NCI-H1048 (cell line): ENCODE measurements at places on chromosomes 11 and 22.

- DNase-seq = no peak
Observed at GRCh38 chr22:24437741-24438328, 10.4 kb downstream of the ADORA2A start.

GRCh38 chr11:95108671-95109551 lies 19.3 kb downstream of the ENDOD1 start:
- no peak for DNase-seq

DNA sequence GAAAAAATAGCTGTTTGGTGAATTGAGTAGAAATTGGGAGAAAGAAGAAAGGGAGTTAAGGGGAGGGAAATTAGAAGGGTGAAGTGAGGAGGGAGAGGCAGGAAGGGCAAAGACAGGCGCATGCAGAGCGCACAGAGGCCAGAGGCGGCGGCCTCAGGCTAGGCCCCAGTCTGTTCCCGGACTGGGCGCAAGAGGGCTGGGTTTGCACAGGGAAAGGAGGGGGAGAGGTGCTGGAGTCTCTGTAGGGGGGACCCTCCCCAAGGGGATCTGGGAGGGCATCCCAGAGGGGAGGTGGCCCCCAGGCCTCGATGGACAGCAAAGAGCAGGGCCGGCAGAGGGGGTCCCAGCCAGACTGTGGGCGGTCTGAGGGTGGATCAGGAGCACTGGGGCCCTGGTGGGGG lies 1.3 kb upstream of the FLRT1 start:
- DNase-seq = no peak

GRCh38 chr11:80595011-80595410 lies 1154.2 kb upstream of the TENM4 start:
- DNase-seq = no peak

DNA sequence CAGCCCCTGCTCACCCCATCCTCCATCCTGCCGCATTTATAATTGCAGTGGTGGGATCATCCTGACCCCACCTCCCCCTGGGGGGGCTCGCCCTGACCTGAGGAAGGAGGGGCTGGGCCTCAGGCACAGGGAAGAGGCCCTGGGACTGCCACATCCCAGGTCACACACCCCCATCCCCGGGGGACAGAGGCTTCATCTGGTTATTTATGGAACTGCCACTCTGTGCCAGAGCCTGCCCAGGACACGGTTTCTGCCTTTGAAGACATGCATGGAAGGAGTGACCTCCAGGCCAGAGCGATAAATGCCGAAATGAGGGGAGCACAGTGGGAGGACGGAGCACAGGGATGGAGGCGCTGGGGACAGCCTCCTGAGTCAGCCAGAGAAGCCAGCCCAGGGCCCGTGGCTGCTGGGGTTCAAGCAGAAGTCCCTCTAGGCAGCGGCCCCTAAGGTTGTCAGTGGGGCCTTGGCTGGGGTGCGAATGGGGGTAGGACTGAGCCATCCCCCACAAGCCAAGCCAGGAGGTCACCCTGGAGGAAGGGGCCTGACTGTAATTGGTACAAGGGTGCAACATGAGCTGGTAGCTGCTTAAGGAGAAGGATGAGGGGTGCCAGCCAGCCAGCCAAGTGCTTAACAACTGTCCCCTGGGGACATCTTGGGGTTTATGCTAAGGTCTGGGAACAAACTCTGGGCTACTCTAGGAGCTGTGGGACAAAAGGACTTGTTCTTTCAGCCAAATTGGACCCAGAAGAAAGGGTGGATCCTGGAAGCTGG lies 51.4 kb upstream of the SHISAL1 start:
- DNase-seq = no peak

- no peak for DNase-seq
Observed at GRCh38 chr11:126231725-126232459, 20.3 kb downstream of the FAM118B start.

DNA sequence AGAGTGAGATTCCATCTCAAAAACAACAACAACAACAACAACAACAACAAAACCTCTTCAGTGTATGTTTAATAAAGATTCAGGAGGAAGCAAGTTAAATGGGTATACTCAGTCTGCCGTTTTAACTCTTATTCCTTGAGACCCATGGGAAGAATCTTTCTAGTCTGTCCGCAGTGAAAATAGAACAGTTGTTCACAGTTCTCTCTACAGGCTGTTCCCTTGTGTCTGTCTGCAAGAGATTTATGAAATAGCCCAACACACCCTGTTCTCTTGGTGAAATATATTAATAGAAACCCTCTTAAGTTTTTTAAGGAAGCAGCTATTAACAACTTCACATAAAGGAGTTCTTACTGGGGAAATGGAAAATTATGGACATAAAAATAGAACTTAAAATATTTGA lies 682.2 kb upstream of the RAG2 start:
- DNase-seq = no peak

- DNase-seq = no peak
Observed at GRCh38 chr11:121839781-121840180, 276.2 kb downstream of the BLID start.

- DNase-seq = no peak
Observed at GRCh38 chr11:60389279-60389910, 6.9 kb upstream of the MS4A14 start.

- no peak for DNase-seq
Observed at GRCh38 chr11:114607753-114608459, 12.3 kb upstream of the NXPE4 start.

DNA sequence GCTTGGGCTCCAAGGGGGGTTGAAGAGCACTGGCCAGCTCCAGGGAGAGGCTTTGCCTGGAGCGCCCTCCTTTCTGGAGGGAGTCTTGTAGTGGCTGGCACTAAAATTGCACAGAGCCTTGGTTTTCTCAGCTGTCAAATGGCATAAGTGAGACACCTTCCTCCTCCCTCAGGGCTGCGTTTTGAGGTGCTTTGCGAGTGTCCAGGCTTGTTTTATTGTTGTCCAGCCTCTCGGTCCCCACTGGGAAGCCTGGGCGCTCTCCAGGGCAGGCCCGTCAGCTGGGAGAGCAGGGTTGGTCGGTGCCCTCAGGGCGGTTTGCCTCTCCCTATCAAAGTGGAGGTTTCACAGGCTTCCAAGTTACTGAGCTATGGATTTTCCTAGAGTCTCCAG lies 149.3 kb upstream of the B3GAT1 start:
- DNase-seq = no peak

DNA sequence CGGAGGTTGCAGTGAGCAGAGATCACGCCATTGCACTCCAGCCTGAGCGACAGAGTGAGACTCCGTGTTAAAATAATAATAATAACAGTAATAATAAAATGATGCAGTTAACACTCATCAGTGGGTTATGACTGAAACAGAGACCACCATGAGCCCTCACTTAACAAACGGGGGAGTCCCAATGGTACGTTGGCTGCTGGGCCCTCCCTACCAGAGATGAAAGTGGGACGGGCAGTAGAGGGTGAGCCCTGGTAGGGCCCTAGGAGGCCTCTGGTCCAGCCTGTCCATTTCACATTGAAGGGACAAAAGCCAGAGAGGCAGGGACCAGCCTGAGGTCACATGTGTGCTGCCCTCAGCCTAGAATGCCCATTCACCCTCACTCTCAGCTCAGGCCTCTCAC lies 13.7 kb upstream of the KIAA0930 start:
- DNase-seq = no peak

- peak; percentile 55 for DNase-seq
Observed at GRCh38 chr11:118914178-118914918, 11.4 kb downstream of the BCL9L start.

- DNase-seq = no peak
Observed at GRCh38 chr11:24134879-24135589, 361.8 kb upstream of the LUZP2 start.
